ENCODE measurements at places on chromosomes 6 and 20.

DNA sequence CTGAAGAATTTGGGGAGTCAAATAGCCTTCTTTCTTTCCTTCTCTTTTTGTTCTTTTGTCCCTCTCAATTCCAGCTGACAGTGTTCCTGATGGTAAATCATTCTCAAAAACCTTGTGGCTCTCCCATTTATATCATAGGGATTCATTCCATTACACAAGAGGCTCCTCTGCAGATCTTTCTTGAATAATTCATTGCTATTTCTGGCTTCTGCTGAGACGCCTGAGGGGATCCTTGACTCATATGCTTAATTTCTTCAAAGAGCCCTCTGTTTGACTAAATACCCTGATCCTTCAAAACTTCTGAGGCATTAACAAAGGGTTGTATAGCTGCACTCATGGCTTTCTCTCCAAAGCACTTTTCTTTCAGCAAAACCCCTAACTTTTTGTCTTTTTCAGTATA is 289.3 kb downstream of the FARS2 start:
- DNase-seq, result no peak

GRCh38 chr6:91437315-91437729 is 850.5 kb upstream of the MAP3K7 start:
- DNase-seq, result no peak

GRCh38 chr20:50152394-50153152 is 950 bp downstream of the PEDS1 start:
- DNase-seq, result peak; percentile 57

GRCh38 chr6:57328074-57328473 is 10.6 kb downstream of the PRIM2 start:
- no peak for DNase-seq

Measured in SW480 (cell line).